CD4-positive, alpha-beta T cell treated with Interleukin-15 for 1 hour (primary cell): ENCODE measurements at places on chromosomes 6 and 20.

GRCh38 chr6:35318196-35319171 is 20.9 kb downstream of the DEF6 start:
- DNase-seq = no peak

- no peak for DNase-seq
Observed at GRCh38 chr6:167455371-167455770, 130.5 kb downstream of the TTLL2 start.

- no peak for DNase-seq
Observed at GRCh38 chr6:73174646-73175045, 50.6 kb downstream of the KHDC1L start.

GRCh38 chr6:67219346-67219745 is 1415.7 kb upstream of the ADGRB3 start:
- no peak for DNase-seq
